ENCODE measurements at places on chromosomes 1 and 21. TPM values are rescaled to one million over a fixed set of nuclear protein-coding genes. Genes with fewer than 3 reads are reported as not detected.

ACTN2 gene
- total RNA-seq: 2,645 TPM

GRCh38 chr21:29571949-29572348 lies 273.2 kb downstream of the BACH1 start:
- H3K4me1 ChIP-seq: no peaks in the 10 kb centered on the region
- DNase-seq: no peak
- H3K27me3 ChIP-seq: no peaks in the 10 kb centered on the region

GRCh38 chr1:19960591-19960990 lies 18.8 kb downstream of the PLA2G2A start:
- no peak overlapping the region for H3K27ac ChIP-seq
- H3K36me3 ChIP-seq: no peaks in the 10 kb centered on the region
- H3K4me1 ChIP-seq: no peaks in the 10 kb centered on the region

GRCh38 chr1:216073793-216074595 lies 349.3 kb downstream of the USH2A start:
- no peak overlapping the region for H3K4me3 ChIP-seq
- no peaks in the 10 kb centered on the region for H3K4me1 ChIP-seq
- H3K27me3 ChIP-seq: no peaks in the 10 kb centered on the region
- no peaks in the 10 kb centered on the region for H3K36me3 ChIP-seq
- H3K27ac ChIP-seq: no peak overlapping the region

GRCh38 chr1:221919743-221920142 lies 177.9 kb upstream of the DUSP10 start:
- no peaks in the 10 kb centered on the region for H3K36me3 ChIP-seq
- H3K4me3 ChIP-seq: no peak overlapping the region
- no peak overlapping the region for H3K27ac ChIP-seq
- no peaks in the 10 kb centered on the region for H3K4me1 ChIP-seq

GRCh38 chr21:15669247-15669646 lies 60.5 kb upstream of the USP25 start:
- H3K4me1 ChIP-seq: peaks cover 3% of the 10 kb centered on the region
- H3K27ac ChIP-seq: no peak overlapping the region
- H3K4me3 ChIP-seq: no peak overlapping the region
- H3K36me3 ChIP-seq: no peaks in the 10 kb centered on the region
- no peaks in the 10 kb centered on the region for H3K27me3 ChIP-seq

DNA sequence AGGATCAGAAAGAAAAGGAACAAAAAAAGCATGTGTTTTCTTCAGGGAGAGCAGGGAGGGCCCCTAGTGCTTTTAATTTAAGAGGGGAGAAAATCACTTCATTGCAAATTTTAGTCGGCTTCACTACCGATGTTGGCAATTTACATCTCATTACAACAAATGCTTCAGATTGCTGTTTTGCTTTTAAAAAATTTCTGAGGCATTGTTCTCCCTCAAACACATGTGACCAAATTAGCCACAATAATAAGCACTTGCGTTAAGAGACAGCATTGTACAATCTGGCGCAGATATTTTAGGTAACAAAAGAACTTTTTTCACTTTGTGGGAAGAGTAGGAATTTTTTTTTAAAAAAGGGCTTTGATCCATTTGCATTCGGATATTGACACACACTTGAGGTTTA lies 29.8 kb downstream of the BEND5 start:
- no peak overlapping the region for H3K4me3 ChIP-seq
- no peak overlapping the region for H3K27ac ChIP-seq
- no peaks in the 10 kb centered on the region for H3K27me3 ChIP-seq
- peaks cover 2% of the 10 kb centered on the region for H3K36me3 ChIP-seq
- H3K4me1 ChIP-seq: no peaks in the 10 kb centered on the region

GRCh38 chr21:35559829-35560225 lies 500.5 kb downstream of the SETD4 start:
- no peak for DNase-seq
- H3K4me1 ChIP-seq: no peaks in the 10 kb centered on the region
- H3K27ac ChIP-seq: no peak overlapping the region
- H3K4me3 ChIP-seq: no peak overlapping the region
- no peaks in the 10 kb centered on the region for H3K36me3 ChIP-seq

CD1E gene
- not detected for total RNA-seq

LRRC38 gene
- total RNA-seq: 7.0 TPM

DNA sequence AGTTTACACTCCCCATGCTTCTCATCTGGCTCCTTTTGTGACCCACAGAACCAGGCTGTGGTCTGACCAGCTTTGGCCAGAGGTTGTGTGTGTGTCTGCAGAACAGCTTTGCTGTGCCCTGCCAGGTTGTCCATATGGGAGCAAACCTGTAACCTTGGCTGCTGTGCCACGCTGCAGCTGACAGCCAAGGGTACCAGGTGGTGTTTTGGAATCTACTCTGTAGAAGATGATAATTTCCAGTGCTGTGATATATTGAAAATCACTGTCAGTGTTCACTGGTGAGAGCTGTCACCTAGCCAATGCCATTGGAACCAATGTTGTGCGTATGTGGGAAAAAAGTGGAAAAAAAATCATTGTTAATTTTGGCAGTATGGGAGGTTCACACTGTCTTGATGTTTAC lies 18.2 kb downstream of the CENPF start:
- no peaks in the 10 kb centered on the region for H3K4me1 ChIP-seq
- DNase-seq: no peak
- H3K27me3 ChIP-seq: no peaks in the 10 kb centered on the region
- H3K4me3 ChIP-seq: no peak overlapping the region
- no peaks in the 10 kb centered on the region for H3K36me3 ChIP-seq

NDUFV3 gene
- total RNA-seq: 69.1 TPM

B3GALT5 gene
- not detected for total RNA-seq

TNFRSF1B gene
- 12.8 TPM for total RNA-seq

- H3K36me3 ChIP-seq: no peaks in the 10 kb centered on the region
- no peak overlapping the region for H3K4me3 ChIP-seq
- no peaks in the 10 kb centered on the region for H3K27me3 ChIP-seq
Observed at GRCh38 chr1:3524556-3525203, 70.2 kb downstream of the ARHGEF16 start.

- H3K27me3 ChIP-seq: peaks cover 18% of the 10 kb centered on the region
Observed at GRCh38 chr1:7932524-7933138, 8.0 kb downstream of the TNFRSF9 start.

GRCh38 chr1:197173571-197174507 lies 27.4 kb upstream of the ASPM start:
- no peak for DNase-seq
- H3K4me1 ChIP-seq: no peaks in the 10 kb centered on the region
- H3K36me3 ChIP-seq: peaks cover 92% of the 10 kb centered on the region
- no peak overlapping the region for H3K4me3 ChIP-seq

KCNE2 gene
- 0.42 TPM for total RNA-seq

GRCh38 chr1:204410688-204411450 lies 748 bp downstream of the PPP1R15B start:
- peak; percentile 81 for DNase-seq
- H3K36me3 ChIP-seq: peaks cover 22% of the 10 kb centered on the region
- H3K4me1 ChIP-seq: peaks cover 17% of the 10 kb centered on the region
- no peaks in the 10 kb centered on the region for H3K27me3 ChIP-seq

S100B gene
- total RNA-seq: 0.99 TPM

LRIG2 gene
- total RNA-seq: 3.4 TPM

- H3K4me3 ChIP-seq: no peak overlapping the region
- H3K27me3 ChIP-seq: peaks cover 2% of the 10 kb centered on the region
- H3K27ac ChIP-seq: no peak overlapping the region
- no peaks in the 10 kb centered on the region for H3K36me3 ChIP-seq
Observed at GRCh38 chr1:167503626-167504466, 14.5 kb downstream of the CD247 start.

INSRR gene
- 0.07 TPM for total RNA-seq

DNA sequence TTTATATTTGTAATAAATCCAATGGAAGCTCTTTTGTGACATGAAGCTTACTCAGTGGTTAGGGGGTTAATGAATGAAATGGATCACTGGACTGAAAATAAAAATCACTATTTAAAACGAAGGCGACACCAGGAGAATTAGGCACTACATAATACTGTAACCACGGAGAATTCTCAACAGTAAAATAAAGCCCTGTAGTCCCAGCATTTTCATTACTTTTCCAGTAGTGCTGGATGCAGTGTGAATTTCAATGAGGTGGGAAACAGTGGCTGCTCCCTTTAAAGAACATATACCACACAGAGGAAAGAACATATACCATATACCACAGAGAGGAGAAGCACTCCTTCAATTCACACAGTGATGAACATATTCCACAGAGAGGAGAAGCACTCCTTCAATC lies 275.0 kb downstream of the SMYD3 start:
- no peaks in the 10 kb centered on the region for H3K36me3 ChIP-seq
- no peaks in the 10 kb centered on the region for H3K27me3 ChIP-seq
- no peak overlapping the region for H3K27ac ChIP-seq
- no peak overlapping the region for H3K4me3 ChIP-seq
- H3K4me1 ChIP-seq: no peaks in the 10 kb centered on the region

DNA sequence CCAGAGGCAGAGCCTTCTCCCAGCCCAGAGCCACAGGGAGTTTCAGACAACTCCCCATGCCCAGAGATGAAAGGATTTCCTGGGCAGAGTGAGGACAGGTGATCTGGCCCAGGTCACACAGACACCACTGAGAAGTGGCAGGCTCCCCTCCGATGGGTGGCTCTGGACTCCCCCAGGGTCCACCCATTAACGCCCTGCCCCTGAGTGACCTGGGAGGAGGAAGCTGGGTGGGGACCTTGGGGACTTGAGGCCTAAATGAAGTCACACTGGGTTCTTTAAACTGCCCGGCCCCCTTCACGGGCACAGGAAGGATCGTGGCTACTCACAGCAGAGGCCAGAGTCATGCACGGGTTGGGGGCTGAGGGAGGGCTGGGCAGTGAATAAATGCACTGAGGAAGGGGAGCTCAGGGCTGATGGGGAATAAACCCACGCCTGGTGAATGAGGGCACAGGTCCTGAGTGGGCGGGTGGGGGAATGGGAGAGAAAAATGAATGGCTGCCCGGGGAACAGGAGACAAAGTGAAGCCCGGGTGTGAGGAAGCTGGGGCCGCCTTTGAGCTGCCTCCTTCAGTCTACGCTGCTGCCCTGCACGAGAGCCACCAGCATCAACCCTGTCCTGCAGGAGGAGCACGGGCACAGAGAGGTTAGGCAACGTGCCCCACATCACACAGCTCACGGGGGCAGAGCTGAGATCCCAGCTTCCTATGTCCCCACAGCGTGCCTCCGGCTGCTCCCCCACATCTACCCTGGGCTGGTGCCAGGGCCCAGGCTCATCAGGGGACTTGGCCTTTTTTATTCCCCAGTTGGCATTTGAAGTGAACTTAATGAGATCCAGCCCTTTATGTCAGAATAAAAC lies 404.3 kb downstream of the MATN1 start:
- H3K4me3 ChIP-seq: no peak overlapping the region
- H3K36me3 ChIP-seq: no peaks in the 10 kb centered on the region
- H3K27ac ChIP-seq: no peak overlapping the region
- no peaks in the 10 kb centered on the region for H3K27me3 ChIP-seq
- DNase-seq: no peak

- H3K4me3 ChIP-seq: no peak overlapping the region
- no peak for DNase-seq
- H3K27ac ChIP-seq: no peak overlapping the region
- H3K36me3 ChIP-seq: no peaks in the 10 kb centered on the region
- H3K27me3 ChIP-seq: peaks cover 3% of the 10 kb centered on the region
Observed at GRCh38 chr1:94650301-94650700, 108.7 kb upstream of the F3 start.

CD46 gene
- total RNA-seq: 43.5 TPM

- H3K27ac ChIP-seq: no peak overlapping the region
- H3K4me3 ChIP-seq: no peak overlapping the region
- no peaks in the 10 kb centered on the region for H3K4me1 ChIP-seq
- peaks cover 9% of the 10 kb centered on the region for H3K27me3 ChIP-seq
Observed at GRCh38 chr1:12078938-12079861, 16.1 kb downstream of the TNFRSF8 start.

DNA sequence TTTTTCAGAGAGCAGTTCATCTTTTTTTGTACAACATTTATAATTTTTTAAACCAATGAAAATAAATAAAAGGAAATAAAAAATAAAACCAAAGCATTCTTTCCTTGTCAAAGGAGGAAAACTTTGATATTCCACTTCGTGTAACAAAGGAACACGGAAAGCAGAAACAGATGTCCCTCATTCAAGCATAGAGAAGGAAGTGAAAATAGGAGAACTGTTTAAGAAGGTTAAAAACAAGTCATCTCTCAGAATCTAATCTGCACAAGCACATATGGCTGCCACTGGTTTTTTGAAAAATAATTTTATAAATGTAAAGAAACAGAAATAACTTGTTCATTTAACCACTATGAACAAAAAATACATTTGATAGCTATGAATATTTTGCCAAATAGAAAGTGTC lies 35.9 kb upstream of the ZNF644 start:
- H3K27ac ChIP-seq: no peak overlapping the region
- H3K27me3 ChIP-seq: no peaks in the 10 kb centered on the region
- H3K36me3 ChIP-seq: no peaks in the 10 kb centered on the region
- no peak overlapping the region for H3K4me3 ChIP-seq

DNA sequence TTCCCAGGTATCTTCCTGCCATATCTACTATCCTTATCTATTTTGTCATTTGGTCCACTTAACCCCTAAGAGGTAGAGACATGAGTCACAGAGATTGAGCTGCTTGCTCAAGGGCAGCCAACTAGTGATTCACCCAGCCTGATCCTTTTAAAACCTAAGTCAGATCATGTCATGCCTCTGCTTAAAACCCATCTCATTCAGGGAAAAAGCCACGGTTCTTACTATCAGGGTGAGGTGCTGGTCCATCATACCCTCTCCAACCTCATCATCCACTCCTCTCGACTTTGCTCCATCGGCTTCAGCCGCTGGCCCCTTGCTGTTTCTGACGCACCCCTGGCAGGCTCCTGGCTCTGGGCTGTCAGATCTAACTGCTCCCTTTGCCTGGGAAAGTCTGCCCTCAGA lies 14.4 kb upstream of the PPP1R15B start:
- H3K27ac ChIP-seq: no peak overlapping the region
- DNase-seq: no peak
- H3K36me3 ChIP-seq: peaks cover 7% of the 10 kb centered on the region
- H3K4me3 ChIP-seq: no peak overlapping the region

GRCh38 chr1:50610563-50610962 lies 187.3 kb upstream of the DMRTA2 start:
- no peak for DNase-seq
- no peaks in the 10 kb centered on the region for H3K4me1 ChIP-seq
- no peak overlapping the region for H3K4me3 ChIP-seq
- no peaks in the 10 kb centered on the region for H3K27me3 ChIP-seq
- H3K36me3 ChIP-seq: no peaks in the 10 kb centered on the region

- H3K36me3 ChIP-seq: no peaks in the 10 kb centered on the region
- H3K27ac ChIP-seq: no peak overlapping the region
- H3K4me1 ChIP-seq: no peaks in the 10 kb centered on the region
- no peak overlapping the region for H3K4me3 ChIP-seq
- no peak for DNase-seq
Observed at GRCh38 chr1:29767088-29767685, 530.9 kb downstream of the PTPRU start.

- no peak overlapping the region for H3K4me3 ChIP-seq
- no peak for DNase-seq
- H3K36me3 ChIP-seq: no peaks in the 10 kb centered on the region
- peaks cover 12% of the 10 kb centered on the region for H3K4me1 ChIP-seq
Observed at GRCh38 chr1:52542085-52542688, 10.7 kb downstream of the TUT4 start.

DNA sequence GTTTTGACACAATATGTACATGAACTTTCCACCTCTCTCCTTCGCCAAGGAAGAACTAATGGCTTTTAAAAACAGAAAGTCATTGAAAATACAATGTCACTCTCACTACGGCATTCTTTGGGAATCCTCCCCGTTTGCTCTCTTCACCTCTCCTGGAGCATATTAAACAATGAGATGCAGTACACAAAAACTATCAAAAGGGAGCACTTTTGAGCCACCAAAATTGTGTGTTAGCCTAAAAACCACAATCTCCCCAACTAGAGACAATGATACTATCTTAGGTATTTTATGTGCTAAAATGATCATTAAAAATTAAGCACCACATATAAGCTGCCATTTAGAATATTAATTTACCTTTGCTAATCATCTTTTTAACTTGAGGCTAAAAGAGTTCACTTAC lies 425.5 kb downstream of the KCTD3 start:
- H3K27me3 ChIP-seq: no peaks in the 10 kb centered on the region
- H3K4me3 ChIP-seq: no peak overlapping the region
- no peak overlapping the region for H3K27ac ChIP-seq
- DNase-seq: no peak
- no peaks in the 10 kb centered on the region for H3K4me1 ChIP-seq

All from psoas muscle (tissue), 8 donors.